ENCODE measurements at places on chromosomes 7 and 10.

DNA sequence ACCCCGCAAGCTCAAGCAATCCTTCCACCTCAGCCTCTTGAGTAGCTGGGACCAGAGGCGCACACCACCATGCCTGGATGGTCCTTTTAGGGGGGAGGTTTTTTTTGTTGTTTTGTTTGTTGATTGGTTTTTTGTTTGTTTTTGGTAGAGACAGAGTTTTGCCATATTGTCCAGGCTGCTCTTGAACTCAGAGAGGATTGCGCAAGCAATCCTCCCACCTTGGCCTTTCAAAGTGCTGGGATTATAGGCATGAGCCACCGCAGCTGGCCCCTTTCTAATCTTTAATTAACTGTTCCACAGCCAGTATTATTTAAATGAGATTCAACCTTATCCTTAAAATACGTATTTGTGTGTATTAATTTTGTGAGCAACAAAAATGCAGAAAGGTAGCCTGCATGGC, 65.8 kb downstream of the SLC13A1 start:
- no peak for DNase-seq

- no peak for DNase-seq
Measured at GRCh38 chr10:20041931-20042330, 225.7 kb downstream of the PLXDC2 start.

- no peak for DNase-seq
Measured at GRCh38 chr7:46739518-46740234, 818.6 kb upstream of the IGFBP3 start.

DNA sequence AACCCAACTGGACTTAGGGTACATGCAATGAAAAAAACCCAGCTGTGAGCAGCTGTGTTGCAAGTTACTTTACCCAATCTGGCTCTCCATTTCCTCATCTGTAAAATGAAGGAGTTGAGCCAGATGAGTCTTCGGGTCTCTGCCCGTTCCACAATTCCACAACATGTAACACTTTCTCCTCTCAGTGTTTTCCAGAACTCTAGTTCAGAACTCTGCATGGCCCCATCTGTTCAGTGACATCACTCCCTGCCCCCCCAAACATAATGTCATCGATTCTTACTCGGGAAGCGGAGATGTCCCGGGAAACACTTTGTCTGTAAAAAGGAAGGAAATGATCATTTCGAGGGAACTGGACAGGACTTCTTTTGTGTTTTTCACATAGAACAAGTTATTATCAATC, 2.5 kb downstream of the SH3PXD2A start:
- no peak for DNase-seq
